ENCODE measurements at places on chromosomes 1 and 21.

GRCh38 chr1:199272139-199272544 is 633.3 kb downstream of the PTPRC start:
- peak; percentile 67 for DNase-seq

DNA sequence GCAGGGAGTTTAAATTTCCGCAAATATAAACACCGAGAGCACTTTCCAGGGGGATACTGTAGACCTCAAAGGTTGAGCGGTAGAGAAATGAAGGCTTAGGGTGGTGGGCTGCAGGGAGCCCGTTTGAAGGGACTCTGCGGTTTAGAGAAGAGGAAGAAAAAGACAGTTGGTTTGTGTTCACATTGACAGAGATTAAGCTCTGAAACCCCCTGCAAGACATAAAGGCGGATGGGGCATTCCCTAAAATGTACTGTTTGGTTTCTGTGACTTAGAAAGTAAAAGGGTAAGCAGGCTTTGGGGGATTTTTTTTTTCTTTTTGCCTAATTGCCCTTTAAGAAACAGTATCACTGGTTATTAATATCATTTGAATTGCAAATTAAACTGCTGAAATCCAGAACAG is 1.3 kb downstream of the KAZN start:
- no peak for DNase-seq

GRCh38 chr1:25922056-25922970 is 16.1 kb upstream of the STMN1 start:
- DNase-seq: no peak

DNA sequence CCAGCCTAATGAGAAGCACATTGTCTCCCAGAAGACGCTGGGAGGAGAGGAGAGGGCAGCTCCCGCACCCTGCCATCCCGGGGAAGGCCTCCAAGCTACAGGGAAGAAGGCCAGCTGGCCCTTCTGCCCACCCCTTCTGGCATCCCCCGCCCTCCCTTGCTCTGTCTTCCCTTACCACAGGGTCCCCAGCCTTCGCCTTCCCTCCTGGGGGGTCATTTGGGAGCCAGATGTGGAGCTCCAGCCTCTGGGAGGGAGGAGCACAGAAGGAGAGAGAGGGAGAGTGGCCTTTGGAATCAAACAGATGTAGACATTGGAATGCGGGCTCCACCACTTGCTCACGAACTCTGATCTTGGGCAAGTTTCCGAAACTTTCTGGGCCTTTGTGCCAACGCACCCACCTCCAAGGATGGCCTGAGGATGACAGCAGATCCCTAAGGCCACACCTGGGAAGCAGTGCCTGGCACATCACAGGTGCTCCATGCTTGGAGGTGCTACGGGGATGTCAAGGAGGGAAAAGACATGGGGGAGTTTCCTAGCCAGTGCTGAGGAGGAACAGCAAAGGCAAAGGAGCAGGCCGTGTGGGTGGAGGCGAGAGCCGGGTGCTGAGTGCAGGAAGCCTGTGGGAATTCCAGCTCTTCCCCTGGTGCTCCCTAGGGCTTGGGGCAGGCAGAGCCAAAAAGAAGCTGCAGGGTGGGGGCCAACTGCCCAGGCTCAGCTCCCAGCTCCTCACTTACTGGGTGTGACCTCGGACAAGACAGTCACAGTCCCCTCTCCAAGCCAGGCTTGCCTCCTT is 23.1 kb upstream of the RSPO1 start:
- no peak for DNase-seq

DNA sequence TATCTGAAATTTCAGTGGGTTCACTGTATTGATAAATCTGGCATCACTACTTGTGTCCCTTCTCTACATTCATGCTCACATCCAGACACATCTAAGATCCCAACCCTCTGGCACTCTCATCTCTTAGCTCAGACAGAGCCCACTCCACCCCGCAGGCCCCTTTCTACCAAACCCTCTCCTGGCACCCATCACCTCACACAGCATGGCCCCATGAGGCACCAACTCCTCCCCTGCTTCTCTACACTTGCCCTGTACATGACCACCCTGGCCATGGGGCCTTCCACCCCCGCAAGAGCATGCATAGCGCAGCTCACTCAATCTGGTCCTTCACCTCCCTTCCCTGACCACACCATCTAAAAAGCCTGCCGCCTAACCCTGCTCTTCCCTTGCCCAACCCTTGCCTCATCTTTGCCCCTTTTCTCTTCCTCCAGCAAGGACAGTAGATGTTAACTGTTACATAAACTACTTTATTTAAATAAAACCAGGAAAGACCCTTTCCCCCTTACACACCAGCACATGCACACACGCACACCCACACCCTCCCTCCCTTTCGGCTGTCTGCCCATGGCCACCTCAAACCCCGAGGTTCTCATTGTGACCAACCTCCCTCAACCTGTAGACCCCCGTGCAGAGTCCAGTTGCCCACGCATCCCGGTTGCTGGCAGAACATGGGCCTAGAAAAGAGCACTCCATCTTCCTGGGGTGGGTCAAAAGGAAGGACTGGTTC is 15.6 kb downstream of the SH3BP5L start:
- no peak for DNase-seq

GRCh38 chr1:110928191-110928590 is 35.5 kb downstream of the LRIF1 start:
- DNase-seq: no peak

- DNase-seq: no peak
Observed at GRCh38 chr1:7209336-7209735, 424.1 kb downstream of the CAMTA1 start.

DNA sequence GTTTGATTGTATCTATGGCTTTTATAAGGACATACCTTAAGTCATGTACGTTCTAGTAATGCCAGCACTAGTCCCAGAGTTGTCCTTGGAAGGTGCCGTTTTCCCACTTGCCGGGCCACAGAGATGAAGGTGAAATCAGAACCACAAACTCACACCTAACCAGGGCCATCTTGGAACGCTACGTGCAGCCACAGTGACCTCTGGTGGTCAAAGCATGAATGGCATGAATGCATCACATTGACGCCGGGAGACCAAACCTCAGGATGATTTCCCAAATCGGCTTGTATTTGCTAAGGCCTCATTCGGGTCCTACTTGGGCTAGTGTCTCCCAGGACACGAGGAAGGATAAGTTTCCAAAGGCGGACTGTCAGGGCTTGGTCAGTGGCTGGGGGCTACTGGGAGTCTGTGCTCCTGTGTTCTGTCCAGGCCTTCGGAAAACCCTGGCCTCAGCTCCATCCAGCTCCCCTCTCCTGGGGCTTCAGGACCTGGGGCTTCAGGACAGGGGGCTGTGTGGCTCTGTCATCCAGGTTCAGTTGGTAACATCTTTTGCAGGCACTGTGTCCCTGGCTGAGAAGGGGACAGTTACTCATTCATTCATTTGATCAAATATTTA is 260.5 kb downstream of the PRDM2 start:
- DNase-seq: peak; percentile 22

GRCh38 chr1:113321771-113322387 is 68.4 kb upstream of the MAGI3 start:
- DNase-seq: peak; percentile 33

DNA sequence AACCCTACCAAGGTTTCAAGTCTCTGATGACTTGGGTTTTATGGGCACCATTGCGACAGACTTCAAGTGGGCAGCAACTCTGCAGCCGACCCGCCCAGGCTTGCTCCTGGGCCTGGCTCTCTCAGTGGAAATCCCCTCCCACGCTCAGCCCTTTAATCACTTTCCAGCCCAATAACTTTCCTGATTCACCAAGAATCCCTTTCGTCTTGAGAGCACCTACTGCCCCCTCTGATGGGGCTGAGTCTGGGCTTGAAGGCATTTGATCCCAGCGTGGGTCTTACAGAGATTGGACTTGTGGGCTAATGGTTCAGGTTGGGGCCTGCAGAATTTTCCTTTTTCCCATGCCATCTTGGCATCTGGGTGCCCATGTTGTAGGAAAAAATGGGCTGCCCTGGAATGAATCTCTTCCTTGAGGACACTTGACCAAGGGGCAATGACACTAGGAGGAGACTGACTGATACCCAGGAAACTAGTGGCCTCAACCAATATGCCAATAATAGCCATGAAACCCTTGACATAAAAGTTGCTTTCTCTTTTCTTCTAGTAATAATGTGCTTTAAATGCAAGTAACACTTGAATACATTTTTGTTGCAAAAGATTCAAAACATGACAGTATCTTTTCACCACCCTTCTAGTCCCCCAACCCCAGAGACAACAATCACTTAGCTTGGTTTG is 7.8 kb upstream of the PHLDA3 start:
- DNase-seq: peak; percentile 80

DNA sequence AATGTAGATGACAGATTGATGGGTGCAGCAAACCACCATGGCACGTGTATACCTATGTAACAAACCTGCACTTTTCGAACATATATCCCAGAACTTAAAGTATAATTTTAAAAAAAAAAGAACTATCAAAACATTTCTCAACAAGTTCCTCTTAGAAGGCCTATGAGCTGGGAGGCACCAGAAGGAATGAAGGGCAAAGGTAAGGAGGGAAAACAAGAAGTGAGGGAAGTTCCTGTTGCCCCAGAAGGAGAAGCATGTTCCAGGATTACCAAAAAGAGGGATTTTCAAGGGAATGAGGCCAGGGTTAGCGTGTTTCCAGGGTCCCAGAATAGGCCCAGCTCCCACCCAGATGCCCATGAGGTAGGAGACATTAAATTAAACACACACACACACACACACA is 361.0 kb downstream of the SETD4 start:
- no peak for DNase-seq

GRCh38 chr1:227314014-227314848 is 4.1 kb downstream of the CDC42BPA start:
- no peak for DNase-seq

DNA sequence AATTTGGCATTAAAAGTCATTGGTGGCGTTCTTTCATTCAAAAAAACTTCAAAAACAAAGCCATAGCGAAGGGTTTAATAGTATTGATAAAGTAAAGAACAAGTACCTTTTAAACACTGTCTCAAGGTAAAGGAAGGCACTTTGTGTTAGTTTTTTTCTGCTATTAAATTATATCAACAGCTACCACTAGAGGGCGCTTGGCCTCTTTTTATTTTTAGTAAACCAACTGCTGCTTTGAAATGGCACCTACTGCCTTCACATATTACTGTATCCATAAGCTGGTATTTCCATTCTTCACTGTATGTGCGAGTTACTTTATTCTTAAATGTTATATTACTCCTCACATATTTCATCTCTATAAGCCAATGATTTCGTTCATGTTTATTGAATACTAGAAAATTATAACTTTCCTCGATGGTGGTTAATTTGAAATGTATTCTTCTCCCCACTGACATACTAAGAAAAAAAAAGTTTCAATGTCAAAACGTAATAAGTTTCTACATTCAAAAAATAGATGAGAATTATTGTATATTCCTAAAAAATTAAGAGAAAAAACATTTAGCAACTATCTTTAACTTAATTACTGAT is 125.7 kb upstream of the CXADR start:
- peak; percentile 33 for DNase-seq

- no peak for DNase-seq
Observed at GRCh38 chr1:70227439-70227838, 6.3 kb downstream of the SRSF11 start.

DNA sequence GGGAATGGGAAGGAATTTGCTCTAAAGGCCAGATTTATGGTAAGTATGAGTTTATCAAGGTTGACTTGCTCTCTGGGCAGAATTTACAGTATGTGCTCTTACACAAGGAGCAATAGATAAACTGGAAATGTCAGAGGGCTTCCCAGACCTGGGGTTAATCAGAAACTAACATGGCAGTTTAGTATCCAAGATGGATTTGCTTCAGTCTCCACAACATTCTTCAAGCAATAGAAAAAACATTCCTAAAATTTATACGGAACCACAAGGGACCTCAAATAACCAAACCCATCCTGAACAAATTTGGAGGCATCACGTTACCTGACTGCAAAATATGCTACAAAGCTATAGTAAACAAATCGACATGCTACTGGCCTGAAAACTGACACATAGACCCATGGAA is 606.7 kb upstream of the CHRM3 start:
- no peak for DNase-seq

DNA sequence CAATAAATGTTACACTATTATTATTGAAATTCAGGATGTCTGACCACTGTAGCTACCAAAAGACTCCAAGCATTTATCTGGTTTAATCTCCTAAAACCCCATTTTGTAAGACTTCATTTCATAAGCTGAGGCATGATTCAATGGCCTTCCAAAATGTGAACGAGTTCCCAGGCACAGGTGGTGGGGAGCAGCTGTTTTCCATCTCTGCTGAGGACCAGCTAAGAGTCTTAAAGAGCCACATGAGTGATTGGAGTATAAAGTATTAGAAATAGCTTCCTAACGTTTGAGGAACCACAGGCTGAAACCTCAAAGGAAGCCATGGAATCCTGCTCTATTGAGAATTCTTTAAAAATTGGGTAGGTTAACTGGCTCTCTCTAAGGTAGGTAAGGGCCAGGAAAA is 44.9 kb downstream of the SEC16B start:
- DNase-seq: no peak

DNA sequence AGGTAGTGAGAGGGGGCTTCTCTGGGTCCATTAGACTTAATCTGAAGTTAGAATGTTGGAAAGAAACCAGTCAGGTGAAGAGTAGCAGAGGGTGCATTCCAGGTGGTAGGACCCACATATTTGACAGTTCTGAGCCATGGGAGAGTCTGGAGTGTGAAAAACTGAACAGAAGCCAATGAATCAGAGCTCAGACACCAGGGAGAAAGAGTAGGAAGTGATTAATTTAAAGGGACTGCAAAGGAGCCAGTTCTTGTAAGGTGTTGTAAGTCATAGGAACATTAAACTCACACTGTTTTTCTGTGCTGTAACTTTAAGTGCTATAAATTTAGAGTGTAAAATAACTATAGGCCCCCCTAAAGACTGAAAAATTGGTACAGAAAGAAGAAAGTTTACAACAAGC is 5.9 kb upstream of the DHX9 start:
- peak; percentile 51 for DNase-seq

DNA sequence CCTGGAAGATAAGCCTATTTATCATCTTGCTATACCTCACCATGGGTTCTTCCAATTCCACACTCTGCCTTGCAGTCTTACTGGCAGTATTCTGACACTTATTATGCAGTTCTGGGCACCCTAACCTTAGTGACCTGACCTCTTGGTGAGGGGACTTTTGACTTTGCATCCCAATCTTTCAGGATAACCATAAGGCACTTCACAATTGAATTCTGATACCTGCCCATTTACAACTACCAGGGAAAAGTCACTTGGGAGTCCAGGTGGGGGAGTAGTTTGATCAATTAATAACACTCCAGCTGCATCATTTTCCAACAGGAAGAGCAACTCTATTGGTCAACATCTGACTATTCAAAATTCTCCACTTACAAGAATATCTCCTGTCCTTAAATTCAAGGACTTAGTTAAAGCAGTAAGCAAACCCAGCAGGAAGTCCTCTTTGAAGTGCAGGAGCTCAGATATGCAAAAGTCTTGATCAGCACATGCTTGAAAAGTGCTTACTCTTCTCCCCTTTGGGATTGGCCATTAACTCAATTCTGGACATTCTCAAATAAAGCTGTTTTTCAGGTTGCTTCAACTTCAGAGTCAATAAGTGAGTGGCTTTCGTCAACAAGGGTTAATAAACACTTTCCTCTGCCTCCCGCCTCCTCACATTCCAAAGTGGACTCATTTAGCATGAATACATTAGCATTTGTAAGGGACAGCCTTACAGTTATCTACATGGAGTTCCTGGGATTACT is 177.4 kb upstream of the NRIP1 start:
- no peak for DNase-seq

- DNase-seq: peak; percentile 81
Observed at GRCh38 chr1:11158720-11159321, 30.3 kb upstream of the ANGPTL7 start.

GRCh38 chr21:37356706-37357105 is 9.9 kb upstream of the DYRK1A start:
- DNase-seq: no peak
